SK-N-SH treated with all-trans-retinoic acid at 6 μM for 48 hours (cell line): ENCODE measurements at places on chromosomes 3 and 15.

- ATAC-seq = no peak
Observed at GRCh38 chr3:32082721-32083120, 23.7 kb upstream of the GPD1L start.

DNA sequence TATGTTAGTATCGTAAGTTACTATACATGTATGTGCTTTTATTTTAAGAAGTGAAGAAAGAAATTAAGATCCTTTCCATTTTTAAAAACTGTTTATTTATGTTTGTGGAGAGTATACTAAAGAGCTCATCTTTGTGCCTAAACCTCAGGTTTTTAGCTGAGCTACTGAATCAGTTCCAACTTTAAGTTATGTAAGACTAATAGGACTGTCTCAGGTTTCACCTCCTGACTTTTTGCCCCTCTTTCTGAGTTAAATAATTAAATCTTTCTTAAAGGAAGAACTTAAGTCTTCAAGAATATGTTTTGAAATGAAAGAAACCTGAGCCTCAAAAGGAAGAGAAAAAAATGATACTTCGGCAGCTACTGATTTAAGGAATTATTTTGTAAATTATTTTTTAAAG, 2.6 kb downstream of the SLMAP start:
- ATAC-seq = no peak

GRCh38 chr3:69567710-69568052, 171.6 kb upstream of the MITF start:
- ATAC-seq = no peak

DNA sequence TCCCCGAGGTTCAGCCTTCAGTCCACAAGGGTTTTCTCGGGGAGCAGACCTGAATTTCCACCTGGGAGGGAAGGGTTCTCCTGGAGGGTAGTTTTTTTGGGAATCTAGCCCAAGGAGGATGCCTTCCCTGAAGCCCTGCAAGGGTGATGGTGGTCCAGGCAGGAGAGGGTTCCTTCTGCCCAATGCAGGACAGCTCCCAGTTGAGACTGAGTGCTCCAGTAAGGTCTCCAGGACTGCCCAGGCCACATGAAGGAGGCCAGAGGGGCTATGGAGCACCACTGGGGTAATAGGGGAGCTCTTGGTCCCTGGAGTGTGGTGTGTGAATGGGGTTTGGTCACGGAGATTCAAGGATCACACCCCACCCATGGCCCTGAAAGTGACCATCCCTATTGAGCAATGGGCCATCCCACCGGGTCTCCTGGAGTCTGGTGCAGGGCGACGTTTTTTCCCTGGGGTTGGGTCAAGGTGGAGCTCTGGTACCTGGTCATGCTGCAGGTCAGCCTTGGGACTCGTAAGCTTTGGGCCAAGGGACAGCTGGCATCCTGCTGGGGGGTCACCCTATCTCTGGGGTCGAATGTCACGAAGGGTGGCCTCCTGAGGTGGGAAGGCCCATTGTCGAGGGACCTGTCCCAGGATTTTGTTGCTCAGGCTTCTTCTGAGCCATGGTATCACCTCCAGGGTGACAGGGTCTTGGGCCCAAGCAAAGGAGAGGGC, 196.5 kb downstream of the UBE3A start:
- no peak for ATAC-seq

DNA sequence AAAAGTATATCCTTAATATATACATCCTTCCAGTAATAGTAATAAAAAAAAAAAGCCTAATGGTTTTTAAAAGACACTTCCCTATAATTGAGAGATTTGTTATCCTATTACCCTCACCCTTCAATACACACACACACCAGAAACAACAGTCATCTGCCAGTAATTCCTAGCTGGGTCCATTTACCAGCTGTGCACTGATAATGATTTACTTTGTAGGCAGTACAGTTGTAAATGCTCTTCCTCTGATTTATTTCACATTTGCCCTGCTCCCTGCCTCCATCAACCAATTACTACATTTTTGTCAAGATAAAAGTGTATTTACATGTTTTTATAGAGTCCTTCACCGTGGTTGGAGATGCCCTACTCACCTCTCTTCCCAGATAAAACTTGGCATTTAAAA, 12.4 kb downstream of the TPM1 start:
- no peak for ATAC-seq

DNA sequence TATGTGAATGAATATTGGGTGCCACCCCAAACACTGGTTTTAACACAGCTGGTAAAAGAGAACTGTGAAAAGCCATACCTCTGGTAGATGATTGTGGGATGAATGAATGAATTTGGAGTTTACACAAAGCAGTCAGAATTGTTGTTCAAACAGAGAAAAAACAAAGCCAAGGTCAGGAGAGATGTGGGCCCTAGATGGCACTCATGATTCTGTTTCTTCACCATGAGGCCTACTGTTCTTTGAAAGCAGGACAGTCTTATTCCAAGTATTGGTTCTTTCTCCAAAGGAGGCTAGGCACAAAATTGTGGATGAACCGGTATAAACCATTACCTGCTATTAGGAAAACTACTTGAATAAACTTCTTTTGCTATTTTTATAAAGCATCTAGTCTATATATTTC, 97.6 kb downstream of the SAMMSON start:
- ATAC-seq = no peak

- peak; percentile 93 for ATAC-seq
Observed at GRCh38 chr3:114745322-114746240, 401.5 kb downstream of the ZBTB20 start.

- no peak for ATAC-seq
Observed at GRCh38 chr3:37445163-37445562, 270.8 kb upstream of the LRRFIP2 start.

- no peak for ATAC-seq
Observed at GRCh38 chr3:99434190-99434589, 204.2 kb upstream of the COL8A1 start.

- ATAC-seq = peak; percentile 68
Observed at GRCh38 chr3:57910990-57911389, 97.2 kb upstream of the FLNB start.

DNA sequence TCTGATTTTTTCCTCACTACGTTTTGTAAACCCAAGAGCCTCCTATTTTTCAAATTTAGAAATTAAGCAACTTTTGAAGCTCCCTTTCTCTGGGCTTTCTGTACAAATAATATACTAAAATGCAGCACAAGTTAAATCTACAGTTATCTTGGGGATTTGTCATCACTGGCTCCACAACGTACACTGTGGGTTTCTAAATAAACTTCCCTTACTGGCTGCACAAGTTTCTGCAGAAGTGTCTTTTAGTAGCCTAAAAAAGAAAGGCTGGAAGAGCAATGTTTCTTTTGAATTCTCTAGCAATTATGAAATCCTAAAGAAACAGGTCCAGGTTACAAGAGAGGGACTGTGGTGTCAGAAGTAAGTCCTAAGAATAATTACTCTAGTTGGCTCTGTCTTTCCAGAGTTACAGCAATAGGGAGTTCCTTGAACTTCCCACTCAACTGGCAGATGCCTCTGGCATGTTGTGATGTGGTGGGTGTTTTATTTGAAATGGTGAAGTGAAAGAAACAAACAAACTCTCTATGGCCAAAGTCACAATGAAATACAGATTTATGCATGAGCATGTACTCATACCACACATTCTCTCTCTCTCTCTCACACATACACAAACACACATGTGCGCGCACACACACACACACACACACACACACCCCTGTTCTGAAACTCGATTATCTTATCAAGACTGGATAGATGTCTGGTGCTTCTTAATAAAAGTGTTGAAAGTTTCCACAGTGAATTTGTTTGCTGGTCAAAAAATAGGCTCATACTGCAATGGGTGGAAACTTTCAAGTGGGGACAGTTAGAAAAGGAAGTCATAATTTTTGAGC, 198.2 kb downstream of the SSR3 start:
- peak; percentile 12; the same call in 1 of the 3 replicates for ATAC-seq

GRCh38 chr3:194105292-194105691, 30.7 kb upstream of the HES1 start:
- ATAC-seq = no peak

- peak; percentile 88 for ATAC-seq
Observed at GRCh38 chr15:48541341-48542278, 103.9 kb downstream of the FBN1 start.

DNA sequence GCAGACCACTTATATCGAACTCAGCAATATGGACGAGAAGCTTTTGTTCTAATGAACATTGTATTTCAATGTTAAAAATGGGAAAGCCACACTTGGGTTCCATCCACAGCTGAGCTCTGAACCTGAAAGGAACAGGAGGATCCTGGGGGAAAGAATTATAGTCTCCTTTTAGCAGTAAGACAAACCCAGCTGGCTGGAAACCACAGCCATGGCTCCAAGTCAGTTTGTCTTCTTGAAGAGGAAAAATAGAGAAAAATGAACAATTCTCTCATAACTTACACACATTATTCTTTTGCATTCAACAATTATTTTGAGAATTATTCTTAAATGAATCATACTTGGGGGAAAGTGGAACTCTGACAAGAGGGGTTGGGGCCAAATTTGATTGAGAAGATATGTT, 149.2 kb upstream of the VEPH1 start:
- ATAC-seq = no peak

DNA sequence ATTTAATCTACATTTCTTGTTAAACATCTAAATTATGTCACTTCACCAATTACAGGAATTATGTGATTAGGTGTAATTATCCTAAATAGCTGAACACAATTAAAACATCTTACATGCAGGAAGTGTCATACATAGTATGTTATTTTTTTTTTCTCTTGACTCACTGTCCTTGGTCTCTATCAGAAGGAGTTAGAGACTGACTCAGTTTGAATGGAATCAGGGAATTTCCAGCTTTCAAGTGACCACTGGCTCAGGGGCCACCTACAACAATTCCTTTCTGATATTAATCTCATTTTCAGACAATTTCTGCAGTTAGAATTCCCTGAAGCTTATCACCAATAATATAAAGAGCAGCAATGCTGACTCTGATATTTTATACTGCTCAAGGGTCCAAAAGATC, 400.7 kb downstream of the ROBO1 start:
- peak; percentile 60; the same call in 2 of the 3 replicates for ATAC-seq

- no peak for ATAC-seq
Observed at GRCh38 chr3:189517981-189518380, 113.2 kb upstream of the TP63 start.

DNA sequence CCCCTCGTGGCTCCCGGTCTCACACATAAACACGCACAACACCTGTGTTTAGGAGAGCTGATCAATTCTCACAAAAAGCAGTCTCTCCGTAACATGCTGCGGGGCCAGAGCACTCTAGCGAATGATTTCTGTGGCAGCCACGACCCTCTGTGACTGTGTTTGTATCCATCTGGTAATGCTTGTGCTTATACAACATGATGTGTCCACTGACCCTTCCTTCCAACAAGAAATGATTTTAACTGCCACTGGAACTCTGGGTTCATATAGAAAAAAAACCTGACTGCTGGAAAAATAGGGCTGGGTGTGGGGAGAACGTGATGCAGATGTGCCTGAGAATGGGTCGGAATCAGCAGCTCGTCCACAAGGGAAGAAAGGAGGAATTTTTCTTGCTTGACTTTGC, 410.2 kb downstream of the GAP43 start:
- ATAC-seq = no peak

- ATAC-seq = no peak
Observed at GRCh38 chr3:38268087-38268486, 2.5 kb downstream of the SLC22A13 start.

DNA sequence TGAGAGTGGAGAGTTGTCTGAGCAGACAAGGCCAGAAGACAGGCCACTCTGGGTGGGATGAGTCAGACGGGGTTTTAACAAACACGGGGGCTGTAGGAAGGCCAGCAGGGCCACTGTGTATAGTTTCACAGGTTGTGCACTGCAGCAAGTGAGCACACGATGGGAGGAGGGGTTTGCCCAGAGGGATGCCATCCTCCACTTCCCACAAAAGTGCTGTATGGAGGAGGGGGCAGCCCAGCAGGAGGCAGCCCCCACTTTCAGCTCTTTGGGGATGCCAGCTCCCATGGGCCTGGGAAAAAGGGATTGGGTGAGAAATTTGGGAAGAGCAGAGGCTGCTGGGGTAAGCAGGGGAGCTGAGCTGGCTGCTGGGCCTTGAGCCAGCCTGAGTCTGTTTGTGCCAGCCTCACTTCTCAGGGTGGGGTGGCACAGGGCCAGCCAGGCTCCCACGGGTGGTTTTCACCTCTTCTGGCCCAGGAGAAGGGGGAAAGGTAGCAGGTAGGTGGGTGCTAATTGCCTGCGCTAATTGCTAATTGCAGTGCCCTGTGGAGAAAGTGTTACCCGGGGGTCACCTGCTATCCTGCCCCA, 6.7 kb downstream of the ZBTB47 start:
- ATAC-seq = no peak

- no peak for ATAC-seq
Observed at GRCh38 chr15:39227001-39227400, 353.9 kb upstream of the THBS1 start.

DNA sequence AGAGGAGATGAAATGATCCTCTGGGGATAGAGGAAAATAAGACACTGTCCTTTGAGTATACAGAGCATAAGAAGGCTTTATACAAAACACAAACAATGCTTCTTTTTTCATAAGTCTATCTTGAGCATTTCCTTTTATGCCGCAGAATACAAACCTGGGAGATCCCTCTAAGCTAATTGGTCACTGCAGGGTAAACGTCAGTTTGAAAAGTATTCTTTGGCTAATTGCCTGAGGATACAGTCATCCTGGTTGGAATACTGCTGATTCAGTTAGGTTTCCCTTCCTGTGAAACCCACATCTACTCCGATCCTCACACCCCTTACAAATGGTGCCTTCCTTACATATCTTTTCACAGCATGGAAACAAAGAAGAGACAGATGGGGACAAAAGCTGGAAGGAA, 10.6 kb downstream of the WNT5A start:
- peak; percentile 62 for ATAC-seq

DNA sequence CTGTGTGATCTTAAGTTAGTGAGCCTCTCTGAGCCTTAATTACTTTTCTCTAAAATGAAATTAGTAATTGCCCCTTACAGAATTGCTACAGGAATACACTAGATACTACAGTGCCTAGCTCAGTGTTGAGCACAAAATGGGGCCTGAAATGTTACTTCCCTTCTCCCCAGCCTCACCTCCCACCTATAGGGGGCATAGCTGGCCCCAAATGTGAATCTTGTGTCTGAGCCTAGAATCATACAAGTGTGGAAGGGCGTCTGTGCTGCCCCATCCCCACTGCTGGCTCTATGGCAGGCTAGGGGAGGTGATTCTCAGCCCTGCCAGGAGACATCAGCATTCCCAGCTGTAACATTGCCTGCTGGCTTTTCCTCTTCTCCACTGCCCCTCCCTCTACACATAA, 42.7 kb downstream of the IFT122 start:
- ATAC-seq = no peak

GRCh38 chr15:35717721-35718120, 171.8 kb upstream of the DPH6 start:
- ATAC-seq = no peak

GRCh38 chr3:34066328-34066727, 267.9 kb downstream of the PDCD6IP start:
- ATAC-seq = no peak

GRCh38 chr15:36254426-36254825, 325.0 kb upstream of the CDIN1 start:
- no peak for ATAC-seq

- ATAC-seq = no peak
Observed at GRCh38 chr3:64097920-64098319, 74.6 kb upstream of the PSMD6 start.

GRCh38 chr3:126857928-126858327, 125.0 kb upstream of the PLXNA1 start:
- ATAC-seq = no peak
